ENCODE measurements at places on chromosomes 1 and 21.

DNA sequence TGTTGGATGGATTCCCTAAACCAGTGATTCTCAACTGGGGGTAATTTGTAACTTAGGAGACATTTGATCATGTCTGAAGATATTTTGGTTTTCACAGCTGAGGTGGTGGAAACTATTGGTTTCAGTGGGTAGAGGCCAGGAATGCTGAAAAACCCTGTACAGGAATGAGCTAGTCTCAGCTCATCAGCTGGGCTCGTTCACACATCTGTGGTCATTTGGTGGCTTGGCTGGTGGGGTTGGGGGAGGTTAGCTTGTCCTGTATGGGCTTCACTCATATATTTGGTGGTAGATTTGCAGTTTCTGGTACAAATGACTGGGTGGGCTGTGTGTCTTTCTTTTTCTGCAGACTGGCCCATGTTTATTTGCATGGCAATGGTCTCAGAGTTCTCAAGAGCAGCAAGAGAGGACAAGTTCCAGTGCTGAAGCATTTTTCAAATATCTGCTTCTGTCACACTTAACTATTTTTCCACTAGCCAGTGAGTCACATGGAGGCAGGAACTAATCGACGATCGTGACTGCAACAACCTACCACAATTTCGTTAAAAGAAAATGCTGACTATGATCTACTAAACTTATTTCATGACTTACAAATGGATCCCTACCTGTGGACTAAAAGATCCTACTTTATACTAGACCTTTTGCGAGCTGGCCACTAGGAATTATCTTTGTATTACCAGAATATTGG lies 321.7 kb upstream of the PLXNA2 start:
- no peak for DNase-seq

DNA sequence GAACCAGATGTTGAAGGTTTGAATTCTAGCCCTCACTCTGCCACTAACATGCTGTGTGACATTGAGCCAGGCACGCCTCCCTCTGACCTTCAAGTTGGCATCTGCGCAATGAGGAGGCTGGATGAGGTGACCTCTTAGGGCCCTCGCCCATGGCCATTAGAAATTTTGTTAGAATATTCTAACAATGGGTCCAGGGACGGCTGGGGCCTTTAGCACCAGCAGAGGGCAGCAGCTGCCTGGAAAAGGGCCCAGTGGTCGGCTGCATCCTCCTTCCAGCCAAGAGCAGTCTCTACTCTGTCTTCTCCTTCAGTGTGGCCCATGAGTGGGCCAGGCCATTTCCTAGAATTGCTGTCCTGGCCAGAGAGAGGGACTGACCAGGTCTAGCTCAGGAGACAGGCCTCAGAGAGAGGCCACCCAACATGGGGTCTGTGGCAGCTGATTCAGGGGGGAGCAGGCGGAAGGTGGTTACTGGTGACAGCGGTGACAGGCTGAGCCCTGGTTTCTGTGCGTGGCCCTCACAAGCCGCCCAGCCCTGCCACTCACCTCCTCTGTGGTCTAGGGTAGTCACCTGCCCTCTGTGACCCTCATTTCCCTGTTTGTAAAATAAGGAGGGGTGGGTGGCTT lies 101.3 kb upstream of the ACTL8 start:
- peak; percentile 18 for DNase-seq

DNA sequence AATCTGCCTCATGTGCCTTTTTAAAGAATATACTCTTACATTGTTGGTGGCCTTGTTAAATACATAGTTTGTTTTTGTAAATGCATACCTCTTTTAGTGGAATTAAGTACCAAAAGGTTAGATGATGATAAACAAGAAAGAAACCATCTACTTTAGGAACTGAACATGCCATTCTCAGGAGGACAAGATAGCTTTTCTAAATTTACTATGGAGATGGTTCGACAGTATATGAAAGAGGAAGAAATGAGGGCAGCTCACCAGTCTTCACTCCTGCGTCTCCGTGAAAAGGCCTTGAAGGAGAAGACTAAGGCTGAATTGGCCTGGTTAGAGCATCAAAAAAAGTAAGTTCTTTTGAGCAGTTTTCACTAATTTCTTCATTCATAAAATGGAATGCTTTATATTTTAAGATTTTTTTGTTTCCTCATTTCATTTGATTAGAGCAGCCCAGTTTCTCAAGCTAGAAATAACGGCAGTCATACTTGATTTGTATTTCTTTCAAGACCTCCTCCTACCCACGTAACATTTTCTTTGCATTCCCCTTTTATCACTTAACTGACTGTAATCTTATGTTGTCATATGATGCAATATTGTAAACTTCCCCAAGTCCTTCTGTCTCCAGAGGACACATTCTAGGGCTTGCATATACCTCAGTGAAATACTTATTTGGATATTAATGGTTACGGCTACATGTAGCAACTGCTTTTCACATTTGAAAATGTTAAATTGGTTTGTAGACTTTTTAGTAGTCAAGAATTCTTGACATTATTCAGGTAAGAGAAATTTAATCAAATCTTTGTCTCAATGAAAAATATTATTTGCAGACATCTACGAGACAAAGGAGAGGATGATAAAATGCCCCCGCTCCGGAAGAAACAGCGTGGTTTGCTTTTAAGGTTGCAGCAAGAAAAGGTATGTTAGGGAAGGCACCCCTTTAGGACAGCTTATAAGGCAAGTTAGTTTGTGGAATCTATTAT lies 99.3 kb downstream of the CEP350 start:
- DNase-seq = no peak

- no peak for DNase-seq
These were observed 105.7 kb downstream of the PLPPR5 start for GRCh38 chr1:98898940-98899339.

DNA sequence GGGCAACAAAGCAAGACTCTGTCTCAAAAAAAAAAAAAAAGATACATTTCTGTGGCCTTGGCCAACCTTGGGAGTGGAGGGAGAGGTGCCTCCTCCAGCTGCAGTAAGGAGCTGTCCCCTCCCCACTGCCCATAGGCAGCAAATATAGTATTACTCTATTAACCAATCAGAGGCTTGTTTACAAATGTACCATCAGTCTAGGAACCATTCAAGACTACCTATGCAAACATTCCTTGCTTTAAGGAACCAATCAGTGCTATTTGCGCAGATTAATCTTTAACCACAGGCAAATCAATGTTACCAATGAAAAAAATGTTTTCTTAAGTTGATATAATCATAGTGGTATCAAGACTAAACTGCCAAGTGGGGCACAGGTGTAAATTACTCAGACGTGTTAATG lies 1.1 kb downstream of the CELA2A start:
- DNase-seq = no peak

GRCh38 chr1:178973652-178974101 lies 52.0 kb upstream of the FAM20B start:
- no peak for DNase-seq

DNA sequence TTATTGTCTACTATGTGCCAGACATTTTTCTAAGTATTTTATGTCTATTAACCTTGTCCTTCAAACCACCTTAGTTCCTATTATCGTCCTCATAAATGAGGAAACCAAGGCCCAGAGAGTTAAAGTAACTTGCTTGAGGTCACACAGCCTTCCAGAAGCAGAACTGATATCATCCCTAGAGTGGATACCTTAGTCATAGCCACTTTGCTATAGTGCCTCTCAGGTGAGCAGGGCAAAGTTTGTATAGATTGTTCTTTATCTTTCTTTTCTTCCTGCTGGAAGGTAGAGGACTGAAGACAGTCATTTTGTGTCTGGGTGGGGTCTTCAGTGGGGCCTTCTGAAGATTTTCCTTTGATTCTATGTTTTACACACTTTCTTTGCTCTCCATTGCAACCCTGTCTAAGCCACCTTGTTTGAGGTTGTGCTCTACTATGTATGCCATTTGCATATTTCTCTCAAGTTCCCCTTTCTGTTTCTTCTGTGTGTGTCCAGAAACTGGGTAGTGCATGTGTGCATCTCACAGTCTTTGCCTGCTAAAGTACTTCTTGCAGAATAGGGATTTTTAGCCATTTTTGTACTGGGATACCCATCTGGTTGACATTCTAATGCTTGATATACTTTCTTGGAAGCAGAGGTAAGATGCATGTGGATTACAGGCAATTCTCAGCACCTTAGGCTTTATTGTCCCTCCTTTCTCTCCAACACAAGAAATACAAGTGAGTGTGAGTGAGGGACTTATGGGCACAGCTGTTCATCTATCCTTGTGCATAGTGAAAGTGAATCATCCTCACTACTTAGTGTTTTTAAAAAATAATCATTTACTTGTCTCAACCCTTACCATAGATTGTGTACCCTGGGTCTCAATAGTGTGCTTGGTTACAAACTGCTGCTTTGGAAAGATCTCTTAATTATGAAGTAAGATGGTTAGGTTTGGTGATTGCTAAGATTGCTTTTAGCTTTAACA lies 207.6 kb upstream of the HMCN1 start:
- no peak for DNase-seq

- no peak for DNase-seq
These were observed 239.8 kb upstream of the RAB4A start for GRCh38 chr1:229031061-229031460.

- DNase-seq = no peak
These were observed 107.2 kb downstream of the PRDM2 start for GRCh38 chr1:13807209-13807608.

- no peak for DNase-seq
These were observed at the start of gene NFIA for GRCh38 chr1:61082311-61083012. NFIA (plus strand) TSS chr1:61082561.

- DNase-seq = no peak
These were observed 16.2 kb upstream of the COL18A1 start for GRCh38 chr21:45388611-45389296.
